ENCODE measurements at places on chromosomes 11 and 22.

GRCh38 chr11:59574932-59575502, 40.6 kb downstream of the OSBP start:
- no peak for DNase-seq

GRCh38 chr11:4026389-4026788, 68.2 kb upstream of the RRM1 start:
- DNase-seq: peak; percentile 24

- DNase-seq: no peak
Observed at GRCh38 chr11:62600367-62601121, 1.1 kb downstream of the MTA2 start.

DNA sequence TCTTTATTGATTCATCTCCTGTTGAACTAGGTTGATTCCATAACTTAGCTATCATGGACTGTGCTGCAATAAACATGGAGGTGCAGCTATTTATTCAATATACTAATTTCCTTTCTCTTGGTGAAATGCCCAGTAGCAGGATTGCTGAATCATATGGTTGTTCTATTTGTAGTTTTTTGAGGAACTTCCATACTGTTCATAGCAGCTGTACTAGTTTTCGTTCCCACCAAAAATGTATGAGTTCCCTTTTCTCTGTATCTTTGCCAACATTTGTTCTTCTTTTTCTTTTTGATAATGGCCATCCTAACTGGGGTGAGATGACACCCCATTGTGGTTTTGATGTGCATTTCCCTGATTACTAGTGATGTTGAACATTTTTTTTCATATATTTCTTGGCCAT, 87.2 kb upstream of the NAV2 start:
- no peak for DNase-seq

DNA sequence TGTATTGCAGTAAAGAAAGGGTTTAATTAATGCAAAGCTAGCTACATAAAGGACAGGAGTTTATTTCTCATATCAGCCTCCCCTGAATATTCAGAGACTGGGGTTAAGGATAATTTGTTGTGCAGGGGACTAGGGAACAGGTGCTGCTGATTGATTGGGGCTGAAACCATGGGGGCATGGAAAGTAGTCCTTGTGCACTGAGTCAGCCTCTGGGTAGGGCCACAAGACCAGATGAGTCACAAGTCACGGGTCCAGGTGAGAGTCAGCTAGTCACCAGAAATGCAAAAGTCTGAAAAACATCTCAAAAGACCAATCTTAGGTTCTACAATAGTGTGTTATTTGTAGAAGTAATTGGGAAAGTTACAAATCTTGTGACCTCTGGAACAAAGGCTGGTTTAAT, 32.9 kb upstream of the SYT13 start:
- DNase-seq: no peak

- DNase-seq: no peak
Observed at GRCh38 chr22:34604312-34604711, 461.6 kb upstream of the ISX start.

DNA sequence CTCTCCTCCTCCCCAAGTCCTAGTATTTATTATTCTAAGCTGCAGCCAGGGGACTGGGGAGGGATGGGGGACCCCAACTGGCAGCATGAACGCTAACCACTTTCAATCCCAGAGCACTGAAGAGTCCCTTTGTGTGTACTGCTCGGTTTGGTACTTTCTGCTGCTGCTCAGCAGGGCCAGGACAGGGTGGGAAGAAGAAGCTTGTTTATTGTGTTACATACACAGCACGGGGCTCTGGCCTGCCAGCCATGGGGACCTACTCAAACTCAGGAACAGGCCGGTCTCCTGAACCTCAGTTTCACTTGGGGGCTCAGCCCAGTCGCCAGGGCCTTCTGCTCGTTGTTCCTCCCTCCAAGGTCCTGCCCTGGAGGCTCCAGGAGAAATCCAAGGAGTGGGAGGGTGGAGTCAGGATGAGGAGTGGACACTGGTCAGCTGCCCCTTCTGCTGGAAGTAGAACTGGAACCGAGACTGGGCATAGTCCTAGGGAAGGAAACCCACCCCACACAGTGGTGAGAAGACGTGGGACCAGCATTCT, 616 bp upstream of the CPT1B start:
- no peak for DNase-seq

DNA sequence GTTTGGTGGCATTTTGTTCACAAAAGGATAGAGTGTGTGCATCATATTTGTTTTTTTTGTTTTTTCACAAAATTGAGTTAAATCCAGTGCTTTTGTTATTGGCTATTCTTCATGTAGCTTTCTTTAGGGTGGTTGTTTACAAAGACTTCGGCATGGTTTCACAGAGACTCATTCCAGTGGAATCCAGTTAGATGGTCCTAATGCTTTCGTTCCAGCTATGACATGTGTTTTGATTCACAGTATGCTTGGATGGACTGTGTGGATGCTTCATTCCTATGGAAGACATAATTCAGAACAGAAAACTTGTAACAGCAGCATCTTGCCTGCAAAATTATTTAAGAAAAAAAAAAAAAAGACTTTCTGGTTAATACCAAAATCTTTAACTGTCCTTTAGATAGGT, 97.9 kb downstream of the PDHX start:
- DNase-seq: no peak

- no peak for DNase-seq
Observed at GRCh38 chr11:36385121-36385970, 89.3 kb downstream of the PRR5L start.

DNA sequence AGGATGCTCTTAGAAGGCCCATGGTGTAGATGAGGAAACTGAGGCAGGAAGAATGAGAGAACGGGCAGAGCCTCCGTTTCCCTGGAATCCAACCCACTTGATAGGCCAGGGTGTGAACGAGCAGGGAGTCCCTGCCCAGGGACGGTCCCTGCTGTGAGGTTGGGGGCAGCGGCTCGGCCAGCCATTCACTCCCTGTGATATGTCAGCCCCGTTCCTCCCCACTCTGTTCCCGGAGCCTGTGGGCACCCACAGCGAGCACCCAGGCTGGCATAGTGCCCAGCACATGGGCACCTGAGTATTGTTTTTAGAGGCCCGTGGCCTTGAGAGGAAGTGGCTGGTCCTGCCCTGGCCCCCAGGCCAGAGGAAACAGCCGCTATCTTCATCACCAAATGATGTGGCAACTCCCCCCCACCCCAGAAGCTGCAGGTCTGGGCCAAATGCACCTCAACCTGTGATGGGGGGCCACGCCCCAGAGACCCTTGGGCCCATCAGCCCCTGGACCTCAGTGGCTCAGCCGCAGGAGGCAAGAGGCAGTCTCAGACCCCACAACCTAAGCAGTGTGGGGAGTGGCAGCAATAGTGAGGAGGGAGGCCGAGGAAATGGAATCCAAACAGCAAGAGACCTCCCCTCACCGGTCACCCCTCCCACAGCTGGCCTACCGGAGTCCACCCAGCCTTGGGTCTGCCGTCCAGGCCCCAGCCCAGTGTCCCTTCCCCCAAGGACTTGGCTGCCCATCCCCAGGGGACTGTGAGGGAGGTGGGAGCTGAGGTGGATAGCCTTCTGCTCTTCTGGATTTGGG, 2.1 kb downstream of the ALDH3B1 start:
- DNase-seq: no peak

- DNase-seq: no peak
Observed at GRCh38 chr22:18114495-18114894, 3.9 kb downstream of the TUBA8 start.

DNA sequence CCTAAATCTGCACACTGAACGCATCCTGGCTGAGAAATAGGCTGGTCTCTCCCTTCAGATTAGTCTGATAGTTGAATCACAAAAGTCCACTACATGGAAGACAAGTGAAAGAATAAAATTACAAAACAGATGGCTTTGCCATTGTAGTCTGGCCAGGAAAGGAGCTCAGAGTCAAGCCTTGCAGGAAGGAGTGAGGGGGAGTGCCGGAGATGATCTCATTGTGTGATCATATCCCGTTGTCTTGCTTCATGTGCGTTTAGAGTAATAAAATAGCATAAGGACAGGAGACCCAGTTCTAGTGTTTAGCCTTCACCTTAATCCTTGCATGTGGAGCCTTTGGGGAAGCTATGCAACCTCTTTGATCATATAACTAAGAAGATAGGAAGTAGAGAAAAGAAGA, 666.7 kb upstream of the RAG2 start:
- no peak for DNase-seq

DNA sequence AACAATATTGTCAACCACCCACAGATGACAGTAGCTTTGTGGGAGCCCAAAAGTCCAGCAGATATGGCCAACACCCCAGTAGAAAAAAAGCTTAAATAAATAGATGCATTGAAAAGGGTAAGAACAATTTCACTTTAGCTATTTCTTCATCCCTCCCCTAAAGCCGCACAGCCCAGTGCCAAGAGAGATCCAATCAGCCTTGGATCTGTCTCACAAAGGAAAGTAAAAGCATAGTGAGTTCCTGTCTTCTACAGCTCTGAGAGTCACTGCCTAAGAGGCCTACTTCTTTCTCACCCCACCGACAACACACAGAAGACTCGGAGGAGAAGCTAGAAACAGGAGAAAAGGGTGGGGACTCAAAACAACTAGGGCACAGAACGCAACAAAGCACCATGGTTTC, 196.4 kb downstream of the SBF2 start:
- no peak for DNase-seq

GRCh38 chr22:35498026-35498800, 42.4 kb upstream of the RASD2 start:
- no peak for DNase-seq

- DNase-seq: no peak
Observed at GRCh38 chr11:100229086-100229485, 458.0 kb upstream of the ARHGAP42 start.

DNA sequence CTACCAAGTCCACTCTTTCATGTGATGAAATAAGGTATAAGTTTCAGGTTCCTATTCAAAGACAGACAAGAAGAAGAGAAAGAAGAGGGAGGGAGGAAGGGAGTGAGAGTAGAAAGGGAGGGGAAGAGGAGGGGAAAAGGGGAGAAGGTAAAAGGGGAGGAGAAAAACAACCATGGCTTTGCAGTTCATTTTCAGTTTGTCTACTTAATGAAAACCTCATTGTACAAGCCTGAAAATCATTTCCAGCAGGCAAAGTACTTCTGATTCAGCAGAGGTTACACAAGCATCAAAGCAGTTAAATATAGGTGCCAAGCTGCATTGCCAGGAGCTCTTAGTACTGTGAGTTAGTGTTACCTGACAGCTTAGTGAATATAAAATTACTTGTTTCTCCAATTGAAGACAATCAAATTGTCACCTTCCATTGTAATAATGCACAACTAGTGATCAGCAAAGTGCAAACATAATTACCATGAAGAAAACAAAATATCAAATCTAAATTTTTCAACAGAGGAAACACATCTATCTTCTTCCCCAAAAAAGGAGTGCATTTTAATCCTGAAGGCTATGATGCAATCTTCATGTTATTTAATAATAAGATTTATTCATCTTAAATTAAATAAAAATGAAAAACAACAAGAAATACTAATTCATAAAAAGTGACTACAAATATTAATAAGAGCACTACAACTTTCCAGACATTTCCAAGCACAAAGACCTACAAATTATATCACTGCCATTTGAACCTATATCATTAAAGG, 8.2 kb downstream of the SOX6 start:
- DNase-seq: no peak

GRCh38 chr11:134261626-134262488, 8.5 kb downstream of the ACAD8 start:
- no peak for DNase-seq

DNA sequence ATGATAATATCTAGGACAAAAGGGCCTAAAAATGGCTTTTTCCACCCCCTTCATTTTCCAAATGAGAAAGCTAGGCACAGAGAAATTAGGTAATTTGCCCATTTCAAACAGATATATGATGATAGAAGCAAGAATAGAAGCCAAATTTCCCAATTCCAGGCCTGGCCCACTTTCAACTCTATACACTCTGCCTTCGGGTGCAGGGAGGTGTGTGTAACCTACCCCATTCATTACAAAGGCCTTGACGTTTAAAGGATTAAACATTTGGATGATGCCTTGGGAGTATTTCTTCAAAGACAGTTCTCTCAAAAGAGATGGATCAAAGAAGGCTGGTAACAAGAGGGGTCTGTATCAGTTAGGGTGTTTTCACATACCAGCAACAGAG, 134.1 kb downstream of the CCDC34 start:
- DNase-seq: no peak

DNA sequence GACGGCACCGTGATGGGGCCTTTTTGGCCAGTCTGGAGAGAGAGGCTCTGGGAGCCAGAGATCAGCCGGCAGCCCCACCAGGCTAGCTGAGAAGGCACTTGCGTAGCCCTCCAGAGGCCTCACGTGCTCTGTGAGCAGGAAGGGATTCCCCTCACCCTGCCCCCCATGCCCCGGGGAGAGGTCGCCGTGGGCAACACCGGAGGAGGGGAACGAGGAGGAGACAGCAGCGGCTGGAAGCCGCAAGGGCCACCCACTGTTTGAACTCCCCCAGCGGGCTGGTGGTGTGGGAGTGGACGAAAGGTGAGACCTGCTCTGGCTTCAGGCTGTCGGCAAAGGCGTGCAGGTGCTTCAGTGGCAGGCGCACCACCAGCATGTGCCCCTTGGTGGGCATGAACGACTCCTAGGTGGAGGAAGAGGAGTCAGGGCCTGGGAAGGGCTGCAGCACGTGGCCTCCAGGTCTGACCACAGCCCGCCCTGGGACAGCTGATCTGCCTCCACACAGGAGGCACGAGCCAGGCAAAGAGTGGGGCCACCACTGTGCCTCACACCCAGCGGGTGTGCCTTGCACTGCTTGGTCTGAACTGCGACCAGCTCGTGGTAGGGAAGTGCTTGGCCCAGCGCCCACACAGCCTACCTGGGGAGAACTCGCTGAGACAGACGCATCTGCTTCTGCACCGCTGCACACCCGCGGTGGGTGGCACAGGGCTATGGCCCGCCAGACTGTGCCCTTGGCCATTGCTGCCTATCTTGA, 99.9 kb downstream of the MED15 start:
- DNase-seq: no peak

DNA sequence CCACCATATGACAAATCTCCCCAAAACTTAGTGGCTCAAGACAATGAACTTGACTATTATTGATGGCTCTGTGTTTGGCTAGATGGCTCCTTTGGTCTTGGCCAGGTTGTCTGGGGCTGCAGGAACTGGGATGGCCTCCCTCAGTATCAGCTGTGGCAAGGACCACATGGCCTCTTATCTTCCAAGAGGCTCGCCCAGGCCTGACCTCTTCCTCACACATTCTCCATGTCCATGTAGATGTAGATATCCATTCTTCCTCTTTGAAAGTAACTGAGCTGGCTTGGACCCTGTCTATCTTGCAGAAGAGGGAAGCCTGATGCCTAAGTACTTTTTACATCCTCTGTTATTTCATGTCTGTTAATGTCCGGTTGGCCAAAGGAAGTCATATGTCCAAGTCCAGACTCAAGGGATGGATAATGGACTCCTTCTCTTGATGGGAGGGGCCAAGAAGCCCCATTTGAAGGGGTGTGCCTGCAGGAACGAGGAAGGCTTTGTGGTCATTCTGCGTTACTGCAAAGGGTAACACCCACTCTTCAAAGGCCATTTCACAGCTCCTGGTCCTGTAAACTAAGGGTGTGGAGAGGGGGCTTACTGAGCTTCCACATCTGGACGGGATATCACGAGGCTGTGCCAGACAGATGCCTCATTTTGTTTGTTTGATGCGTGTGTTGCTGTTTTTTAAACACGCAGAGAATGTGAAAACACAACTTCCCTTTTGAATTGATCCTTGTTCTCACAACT, 87.1 kb downstream of the GRIK4 start:
- DNase-seq: no peak
